ENCODE measurements at places on chromosomes 3 and 15.
A peak's percentile ranks its signal among the peaks of the same experiment; 100 is the strongest.

GRCh38 chr3:197022405-197023231 lies 7.0 kb downstream of the MELTF start:
- no peak for DNase-seq

DNA sequence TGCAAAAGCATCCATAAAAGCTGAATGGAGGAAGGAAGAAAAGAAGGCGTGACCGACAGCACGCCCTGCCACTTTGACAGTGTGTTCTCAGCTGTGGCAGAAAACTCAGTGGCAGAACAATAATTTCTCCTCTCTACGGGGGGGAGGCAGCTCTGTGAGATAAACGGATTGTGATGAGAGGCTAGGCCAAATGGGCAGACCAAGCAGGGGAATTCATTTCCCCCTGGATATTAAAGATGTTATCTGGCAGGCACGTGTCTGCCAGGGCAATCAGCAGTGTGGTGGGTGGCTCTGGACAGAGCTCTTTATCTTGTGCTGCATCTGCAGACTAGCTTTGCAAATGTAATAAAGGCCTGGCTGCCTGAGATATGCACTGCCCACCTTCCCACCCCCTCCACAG lies 1.9 kb upstream of the RMDN3 start:
- no peak for DNase-seq

GRCh38 chr3:135368316-135368715 lies 573.3 kb downstream of the EPHB1 start:
- no peak for DNase-seq

- no peak for DNase-seq
These were observed 388.1 kb downstream of the FGF12 start for GRCh38 chr3:192339214-192339613.

- DNase-seq, result peak; percentile 56
These were observed 1.5 kb upstream of the ARHGAP31 start for GRCh38 chr3:119292666-119293065.

GRCh38 chr3:113695786-113696645 lies at the start of gene USF3:
Gene USF3, minus strand, starts transcription at chr3:113696642. Its CDS starts 21,764 bp downstream, at chr3:113674878.
- DNase-seq, result peak; percentile 89

DNA sequence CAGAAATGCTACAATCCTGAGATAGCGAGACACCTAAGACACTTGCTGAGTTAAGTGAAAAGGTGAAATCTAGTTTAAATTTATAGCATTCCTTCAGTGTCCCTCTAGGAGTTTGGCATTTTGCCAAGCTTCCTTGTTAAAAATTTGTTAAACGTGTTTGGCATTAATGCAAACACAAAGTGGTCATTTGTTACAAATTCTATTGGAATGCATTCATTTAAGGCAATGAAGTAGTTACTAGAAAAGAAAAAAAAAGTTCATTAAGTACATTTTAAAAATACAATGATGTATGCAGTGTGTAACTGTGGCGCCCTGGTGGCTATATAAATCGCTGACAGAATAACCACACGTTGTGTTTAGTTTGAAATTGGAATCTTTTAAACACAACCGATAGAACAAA lies 31.3 kb upstream of the WNT5A start:
- no peak for DNase-seq

DNA sequence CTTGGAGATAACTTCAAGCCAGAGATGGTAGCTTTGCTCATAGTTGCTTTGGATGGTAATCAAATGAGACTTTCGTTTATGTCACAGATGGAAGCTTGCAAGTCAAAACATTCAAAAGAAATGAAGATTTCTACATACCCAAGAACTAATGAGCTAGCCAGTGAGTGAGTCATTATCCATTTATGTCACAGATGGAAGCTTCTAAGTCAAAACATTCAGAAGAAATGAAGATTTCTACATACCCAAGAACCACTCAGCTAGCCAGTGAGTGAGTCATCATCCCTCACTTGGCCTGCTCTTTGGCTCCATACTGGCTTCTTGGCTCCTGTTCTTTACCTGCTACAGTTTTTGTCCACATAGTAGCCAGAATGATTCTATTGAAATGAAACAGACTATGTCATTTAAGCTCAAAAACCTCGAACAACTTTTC lies 559.8 kb upstream of the CBLB start:
- peak; percentile 73 for DNase-seq

GRCh38 chr3:30508339-30508738 lies 98.1 kb upstream of the TGFBR2 start:
- no peak for DNase-seq

- DNase-seq, result no peak
These were observed 67.6 kb downstream of the SFMBT1 start for GRCh38 chr3:52978109-52978754.

DNA sequence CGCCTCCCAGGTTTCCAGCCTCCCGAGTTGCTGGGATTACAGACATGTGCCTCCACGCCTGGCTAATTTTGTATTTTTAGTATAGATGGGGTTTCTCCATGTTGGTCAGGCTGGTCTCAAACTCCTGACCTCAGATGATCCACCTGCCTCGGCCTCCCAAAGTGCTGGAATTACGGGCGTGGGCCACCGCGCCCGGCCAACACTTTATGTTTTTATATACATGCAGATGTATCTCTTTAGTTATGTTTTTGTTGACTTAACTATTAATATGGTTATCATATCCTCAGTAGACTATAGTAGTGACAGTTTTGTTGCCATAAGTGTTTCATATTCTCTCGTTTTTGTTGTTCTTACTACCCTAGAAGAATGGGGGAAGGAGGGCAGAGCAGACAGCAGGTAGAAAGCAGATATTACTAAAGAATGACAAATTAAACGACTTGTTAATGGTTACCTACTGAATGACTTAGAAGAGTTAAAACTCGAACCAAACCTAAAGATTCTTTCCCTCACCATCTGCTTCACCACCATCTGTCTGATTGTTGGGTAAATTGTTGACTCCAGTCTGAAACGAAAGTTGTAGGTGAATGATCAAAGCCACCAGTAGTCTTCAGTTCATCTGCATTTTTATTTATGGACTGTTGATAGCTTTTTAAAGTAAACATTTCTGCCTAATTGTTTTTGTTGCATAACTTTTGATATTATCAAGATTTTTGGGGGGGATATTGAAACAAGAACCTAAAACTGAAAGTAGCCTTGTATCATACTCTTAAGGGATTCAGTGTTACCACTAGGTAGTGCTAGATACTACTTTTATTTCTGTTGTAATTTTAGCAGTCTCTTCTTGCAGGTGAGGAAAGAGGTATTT lies 89.3 kb downstream of the RASA2 start:
- no peak for DNase-seq

DNA sequence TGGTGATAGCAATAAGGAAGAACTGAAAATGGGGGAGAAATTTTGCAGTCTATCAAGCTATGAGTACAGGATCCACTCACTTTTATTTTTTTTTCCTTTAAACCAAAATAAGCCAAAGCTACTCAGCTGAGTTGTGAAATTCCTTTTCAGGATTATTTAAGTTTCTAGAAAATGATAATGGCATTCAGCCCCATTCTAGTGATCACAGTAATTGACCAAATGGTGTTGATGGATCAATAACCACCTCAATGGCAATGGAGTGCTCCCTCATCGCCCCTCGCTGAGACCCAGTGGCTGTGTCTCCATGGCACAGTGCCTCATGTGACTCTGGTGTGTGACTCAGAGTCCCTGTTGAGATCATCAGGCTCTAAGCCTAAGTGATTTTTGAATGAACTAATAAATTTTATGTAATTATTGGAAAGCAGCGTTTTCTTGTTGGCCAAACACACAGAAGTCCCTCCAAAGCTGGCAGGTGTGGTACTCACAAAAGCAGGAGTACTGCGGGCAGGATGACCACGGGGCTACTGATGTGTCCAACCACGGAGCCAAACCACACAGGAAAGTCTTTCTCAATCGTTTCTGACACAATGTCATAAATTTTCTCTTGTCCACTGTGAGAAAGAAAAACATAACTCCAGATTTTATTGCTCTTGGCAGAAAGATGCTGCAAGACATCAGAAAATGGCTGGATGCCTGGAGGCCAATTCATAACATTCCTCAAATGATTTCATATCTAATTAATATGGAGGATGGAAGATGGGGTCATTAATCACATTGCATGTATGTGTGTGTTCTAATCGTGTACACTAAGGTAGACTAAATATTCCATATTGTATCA lies 14.4 kb upstream of the STARD5 start:
- DNase-seq, result no peak

DNA sequence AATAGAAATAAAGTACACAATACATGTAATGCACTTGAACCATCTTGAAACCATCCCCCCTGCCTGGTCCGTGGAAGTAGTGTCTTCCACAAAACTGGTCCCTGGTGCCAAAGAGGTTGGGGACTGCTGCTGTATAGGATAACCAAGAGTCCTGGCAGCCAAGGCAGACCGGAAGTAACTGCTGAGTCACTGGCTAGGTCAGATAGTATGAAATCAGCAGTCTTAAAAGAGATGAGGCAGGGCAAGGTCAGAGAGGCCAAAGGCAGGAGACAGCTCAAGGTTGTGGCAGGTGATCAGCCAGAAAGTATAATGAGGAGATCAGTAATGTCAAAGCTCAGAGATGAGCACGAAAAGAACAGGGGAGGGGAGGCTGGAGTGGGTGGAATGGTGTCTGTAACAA lies 60.2 kb downstream of the MAP3K13 start:
- DNase-seq, result no peak

DNA sequence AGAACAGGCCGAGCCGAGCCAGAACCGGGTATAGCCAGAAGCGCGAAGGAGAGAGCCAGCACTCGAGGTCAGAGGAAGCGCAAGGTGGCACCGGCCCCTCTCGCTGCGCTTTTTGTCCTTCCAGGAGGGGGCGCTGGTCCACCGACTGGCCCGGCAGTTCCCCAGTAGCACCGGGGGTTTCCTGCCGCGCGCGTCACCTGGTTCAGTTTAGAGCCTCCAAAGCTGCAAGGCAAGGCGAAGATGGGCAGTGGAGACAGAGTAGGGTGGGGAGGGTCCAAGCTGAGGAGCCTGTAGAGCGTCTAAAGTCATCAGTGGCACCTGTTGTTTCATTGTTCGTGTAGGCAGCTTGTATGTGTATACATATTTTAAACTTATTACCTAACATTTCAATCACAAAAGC lies 7.6 kb upstream of the NR2E3 start:
- peak; percentile 72 for DNase-seq

DNA sequence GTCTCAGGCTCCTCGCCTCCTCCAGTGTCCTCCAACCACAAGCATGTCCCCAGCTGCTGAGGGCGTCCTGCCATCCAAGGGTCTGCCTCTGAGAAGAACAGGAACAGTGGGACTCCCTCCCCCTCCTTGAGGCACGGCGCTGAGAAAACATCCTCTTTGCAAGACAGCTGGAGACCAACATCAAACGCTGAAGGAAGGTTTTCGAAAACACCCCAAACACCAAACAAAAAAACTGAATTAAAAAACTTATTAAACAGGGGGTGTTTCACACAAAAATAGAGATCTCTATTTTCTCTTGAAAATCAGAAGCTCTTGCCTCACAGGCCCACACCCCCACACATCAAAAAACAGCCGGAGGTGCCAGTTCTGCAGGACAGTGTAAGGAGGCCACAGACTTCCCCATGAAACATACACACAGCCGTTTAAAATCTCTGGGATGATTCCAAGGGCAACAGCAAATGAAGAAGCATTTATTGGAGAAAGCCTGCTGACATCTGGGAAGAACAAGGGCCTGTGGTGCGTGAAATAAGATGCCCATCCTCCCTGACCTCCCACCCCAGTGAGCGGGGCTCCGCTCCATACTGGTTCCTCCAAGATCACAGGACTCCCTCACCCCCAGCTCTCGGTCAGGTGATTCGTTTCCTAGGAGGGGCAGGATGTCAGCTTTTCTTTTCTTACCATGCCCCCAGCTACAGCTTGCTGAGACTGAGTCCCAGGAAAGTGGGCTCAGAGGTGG lies 71.3 kb downstream of the NUP210 start:
- no peak for DNase-seq

GRCh38 chr15:57611938-57612337 lies 20.2 kb downstream of the MYZAP start:
- no peak for DNase-seq

GRCh38 chr15:93378558-93378957 lies 289.5 kb upstream of the RGMA start:
- DNase-seq, result no peak

DNA sequence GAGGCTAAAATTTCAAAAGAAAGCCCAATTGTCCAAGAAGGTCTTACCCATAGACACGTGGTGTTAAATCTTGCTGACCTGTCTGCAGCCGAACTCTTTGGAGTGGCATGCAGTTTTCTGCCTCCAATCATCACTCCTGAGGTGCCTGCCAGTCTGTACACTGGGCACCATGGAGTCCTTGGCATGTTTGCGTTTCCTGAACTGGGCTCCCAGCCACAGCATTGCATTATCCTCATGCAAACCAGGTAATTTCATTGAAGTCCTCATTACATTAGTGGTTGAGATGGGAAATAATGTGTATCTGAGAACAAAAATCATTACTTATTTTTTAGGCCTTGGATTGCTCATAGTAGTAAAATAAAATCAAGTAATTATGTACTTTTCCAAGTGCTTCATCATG lies 152.3 kb downstream of the AKAP13 start:
- no peak for DNase-seq

DNA sequence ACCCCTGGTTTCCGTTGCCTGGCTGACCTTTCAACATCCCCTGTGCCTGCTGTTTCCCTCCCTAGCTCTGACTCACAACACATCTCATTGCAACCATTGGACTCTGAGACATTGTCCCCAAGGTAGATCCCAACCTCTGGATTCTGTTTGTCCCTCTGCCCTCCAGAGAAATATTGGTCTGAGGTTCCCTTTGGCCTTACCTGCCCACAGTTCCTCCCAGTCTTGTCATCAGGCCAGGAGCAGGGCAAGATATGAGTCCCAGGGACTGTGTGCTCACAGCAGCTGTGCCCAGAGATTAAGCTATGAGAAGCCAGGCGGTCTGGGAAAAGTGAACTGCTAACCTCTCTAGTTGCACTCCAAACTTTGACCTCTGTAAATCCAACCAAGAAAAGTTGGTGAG lies 168.2 kb upstream of the NR2F2 start:
- DNase-seq, result no peak

DNA sequence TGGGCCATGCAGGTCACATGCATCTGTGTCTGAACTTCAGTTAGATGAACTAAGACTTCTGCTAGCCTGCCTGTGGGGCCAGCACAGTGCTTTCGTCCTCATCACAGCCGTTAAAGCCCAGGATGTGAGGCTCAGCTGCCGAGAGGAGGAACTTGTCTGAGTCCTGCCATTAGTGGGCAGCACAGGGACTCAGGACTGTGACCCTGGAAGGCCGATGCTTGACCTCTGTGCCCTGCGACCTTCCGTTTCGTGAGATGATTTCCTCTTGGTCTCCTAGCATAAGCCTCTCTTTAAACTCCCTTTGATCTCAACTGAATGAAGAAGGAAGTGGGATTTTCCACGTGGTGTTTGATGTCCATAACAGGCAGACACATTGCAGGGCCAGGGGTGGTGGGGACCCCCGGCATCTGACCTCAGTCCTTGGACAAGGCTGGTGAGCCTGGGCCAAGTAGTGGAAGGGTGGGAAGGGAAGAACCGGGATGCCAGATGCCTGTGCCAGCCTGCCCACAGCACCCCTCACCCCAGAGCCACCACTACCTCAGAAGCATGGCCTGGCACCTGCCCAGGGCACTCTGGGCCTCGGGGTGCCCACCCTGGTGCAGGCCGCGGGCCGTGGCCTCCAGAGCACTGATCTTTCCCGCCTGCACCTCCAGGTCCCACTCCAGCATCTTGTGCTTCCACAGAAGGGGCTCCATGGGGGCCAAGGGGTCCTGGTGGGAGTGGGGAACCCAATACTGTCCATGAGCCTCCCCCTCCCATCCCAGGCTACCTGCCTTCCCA lies 21.6 kb downstream of the PLA2G4B start:
- DNase-seq, result no peak
